Tibial nerve (tissue), 4 donors: ENCODE measurements at places on chromosomes 16 and 17.
A peak's percentile ranks its signal among the peaks of the same experiment; 100 is the strongest.

DNA sequence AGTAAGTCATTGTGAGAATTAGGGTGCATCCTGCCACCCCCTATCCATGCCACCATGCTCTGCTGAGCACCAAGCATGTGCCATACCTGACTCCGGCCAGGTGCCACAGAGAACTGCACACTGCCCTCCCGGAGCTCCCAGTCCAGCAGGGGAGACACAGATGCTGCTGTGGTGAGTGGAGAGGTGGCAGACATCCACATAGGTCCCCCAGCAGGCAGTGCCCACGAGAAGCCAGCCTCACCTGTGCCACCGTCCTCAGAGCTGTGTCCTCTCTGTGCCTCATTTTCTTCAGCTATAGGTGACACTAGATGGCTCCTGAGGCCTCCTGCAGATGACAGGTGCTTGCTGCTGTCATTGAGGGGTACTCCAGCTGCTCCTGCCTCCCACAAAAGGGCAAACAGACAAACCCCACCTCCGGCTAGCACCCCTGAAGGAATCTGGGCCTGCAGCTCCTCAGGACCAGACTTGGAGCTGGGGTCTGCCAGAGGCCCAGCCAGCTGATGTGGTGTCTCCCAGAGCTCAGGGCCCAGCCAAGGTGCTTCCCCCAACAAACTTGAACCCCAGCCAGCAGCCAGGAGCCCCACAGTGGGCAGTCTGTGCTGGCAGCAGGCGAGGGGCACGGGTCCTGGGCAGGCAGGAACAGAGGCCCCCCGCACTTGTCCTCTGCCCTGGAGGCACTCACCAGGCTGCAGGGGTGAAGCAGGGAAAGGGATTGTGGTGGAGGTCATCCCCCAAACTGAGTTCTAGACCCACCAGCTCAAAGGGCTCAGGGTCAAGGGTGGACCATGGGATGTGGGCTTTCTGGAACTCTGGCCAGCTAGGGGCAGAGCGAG, 17.1 kb downstream of the FOXJ1 start:
- H3K36me3 ChIP-seq: no peaks in the 10 kb centered on the region
- no peak overlapping the region for H3K4me3 ChIP-seq
- DNase-seq: no peak
- no peaks in the 10 kb centered on the region for H3K27me3 ChIP-seq
- peaks cover 9% of the 10 kb centered on the region for H3K4me1 ChIP-seq

- H3K27ac ChIP-seq: no peak overlapping the region
- no peaks in the 10 kb centered on the region for H3K4me1 ChIP-seq
- no peaks in the 10 kb centered on the region for H3K36me3 ChIP-seq
- no peaks in the 10 kb centered on the region for H3K27me3 ChIP-seq
- no peak for DNase-seq
- no peak overlapping the region for H3K4me3 ChIP-seq
These were observed 560.7 kb upstream of the RBFOX1 start for GRCh38 chr16:6771956-6772355.

DNA sequence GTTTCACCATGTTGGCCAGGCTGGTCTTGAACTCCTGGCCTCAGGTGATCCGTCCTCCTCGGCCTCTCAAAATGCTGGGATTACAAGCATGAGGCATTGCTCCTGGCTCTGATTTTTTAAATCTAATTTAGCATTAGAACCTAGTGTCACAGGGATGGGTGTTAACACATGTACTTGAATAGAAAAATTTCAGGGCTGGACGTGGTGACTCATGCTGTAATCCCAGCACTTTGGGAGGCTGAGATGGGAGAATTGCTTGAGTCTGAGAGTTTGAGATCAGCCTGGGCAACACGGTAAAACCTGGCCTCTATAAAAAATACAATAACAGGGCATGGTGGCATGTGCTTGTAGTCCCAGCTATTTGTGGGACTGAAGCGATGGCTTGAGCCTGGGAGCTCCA, 6.0 kb upstream of the RNF135 start:
- H3K27ac ChIP-seq: no peak overlapping the region
- DNase-seq: no peak
- no peaks in the 10 kb centered on the region for H3K36me3 ChIP-seq
- H3K27me3 ChIP-seq: no peaks in the 10 kb centered on the region
- no peaks in the 10 kb centered on the region for H3K4me1 ChIP-seq

DNA sequence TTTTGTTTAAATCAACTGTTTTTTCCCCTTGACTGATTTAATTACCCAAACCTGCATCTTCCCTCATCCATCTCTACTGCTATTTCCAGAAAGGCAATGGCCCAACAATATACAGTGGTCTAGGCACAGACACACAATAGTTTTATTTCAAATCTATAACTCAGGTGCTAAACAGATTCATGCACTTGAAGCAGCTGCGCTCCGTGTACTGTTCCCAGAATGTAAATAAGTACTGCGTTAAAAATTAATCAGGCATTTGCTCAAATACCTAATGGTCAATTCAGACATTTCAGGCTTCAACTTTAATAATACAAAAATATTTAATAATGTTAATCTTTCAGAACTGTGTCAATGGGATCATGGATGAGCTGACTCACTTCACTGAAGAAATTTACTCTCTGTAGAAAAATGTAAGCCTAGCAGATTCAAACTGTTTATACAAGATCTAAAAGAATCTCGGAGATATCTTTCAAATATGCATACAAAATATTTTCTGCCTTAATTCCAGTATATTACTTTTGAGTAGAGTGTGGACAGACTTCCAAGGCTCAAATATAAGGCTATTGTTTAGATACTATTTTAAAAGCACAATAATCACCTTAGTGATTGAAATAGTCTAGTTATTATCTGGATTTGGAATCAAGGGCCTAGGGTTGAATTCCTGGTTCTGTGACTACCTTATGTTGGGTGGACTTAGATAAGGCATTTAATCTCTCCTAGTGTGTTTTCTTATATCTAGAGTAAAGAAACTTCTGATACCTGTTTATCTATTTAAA, 97.4 kb upstream of the PSMD7 start:
- no peak for DNase-seq
- H3K27ac ChIP-seq: no peak overlapping the region
- no peaks in the 10 kb centered on the region for H3K36me3 ChIP-seq
- H3K4me3 ChIP-seq: no peak overlapping the region
- H3K4me1 ChIP-seq: no peaks in the 10 kb centered on the region

DNA sequence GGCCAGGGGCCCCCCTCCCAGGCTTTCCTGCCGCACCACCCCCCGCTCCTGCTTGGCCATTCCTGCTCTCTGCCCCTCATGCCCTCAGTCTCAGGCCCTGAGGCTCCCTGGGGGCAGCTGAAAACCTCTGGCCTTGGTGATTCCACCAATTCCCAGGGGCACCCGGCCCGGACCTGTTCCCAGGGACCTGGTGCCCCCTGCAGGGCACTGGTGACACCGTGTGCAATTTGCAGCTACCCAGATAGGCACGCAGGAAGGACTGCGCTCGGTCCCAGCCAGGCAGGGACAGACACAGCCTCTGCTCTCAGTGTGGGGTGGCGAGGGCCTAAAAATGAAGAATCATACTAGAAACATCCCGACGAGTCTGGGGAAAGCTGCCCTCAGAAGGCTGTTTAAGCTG, 13.4 kb downstream of the WFDC1 start:
- H3K36me3 ChIP-seq: no peaks in the 10 kb centered on the region
- H3K27me3 ChIP-seq: no peaks in the 10 kb centered on the region

DNA sequence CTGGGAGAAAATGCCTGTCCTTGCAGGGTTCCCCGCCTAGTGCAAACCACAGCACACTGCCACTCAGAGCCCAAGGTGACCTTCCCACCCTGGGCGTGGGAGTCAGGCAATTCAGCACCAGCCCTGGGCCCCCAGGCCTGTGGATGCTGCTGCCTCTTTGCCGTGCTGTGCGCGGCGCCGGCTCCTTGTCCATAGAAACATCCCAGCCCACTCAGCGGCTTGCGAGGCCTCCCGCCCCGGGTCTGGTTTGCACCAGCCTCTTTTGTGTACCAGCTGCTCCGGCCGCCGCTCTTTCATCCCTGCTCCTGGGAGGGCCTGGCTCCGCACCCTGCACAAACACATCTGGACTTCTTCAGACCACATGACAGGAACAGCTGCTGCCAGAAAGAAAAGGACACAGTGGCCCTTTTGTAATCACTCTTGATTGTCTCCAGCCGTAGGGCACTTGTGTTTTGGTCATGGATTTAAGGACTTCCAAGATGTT, 75.4 kb upstream of the SDK2 start:
- H3K27ac ChIP-seq: no peak overlapping the region
- H3K27me3 ChIP-seq: no peaks in the 10 kb centered on the region
- H3K36me3 ChIP-seq: no peaks in the 10 kb centered on the region
- DNase-seq: peak; percentile 61
- H3K4me1 ChIP-seq: peaks cover 10% of the 10 kb centered on the region

GRCh38 chr17:48148029-48148770, 40.6 kb downstream of the SNX11 start:
- no peak overlapping the region for H3K27ac ChIP-seq
- H3K4me3 ChIP-seq: no peak overlapping the region
- H3K36me3 ChIP-seq: no peaks in the 10 kb centered on the region
- no peaks in the 10 kb centered on the region for H3K27me3 ChIP-seq
- DNase-seq: no peak

DNA sequence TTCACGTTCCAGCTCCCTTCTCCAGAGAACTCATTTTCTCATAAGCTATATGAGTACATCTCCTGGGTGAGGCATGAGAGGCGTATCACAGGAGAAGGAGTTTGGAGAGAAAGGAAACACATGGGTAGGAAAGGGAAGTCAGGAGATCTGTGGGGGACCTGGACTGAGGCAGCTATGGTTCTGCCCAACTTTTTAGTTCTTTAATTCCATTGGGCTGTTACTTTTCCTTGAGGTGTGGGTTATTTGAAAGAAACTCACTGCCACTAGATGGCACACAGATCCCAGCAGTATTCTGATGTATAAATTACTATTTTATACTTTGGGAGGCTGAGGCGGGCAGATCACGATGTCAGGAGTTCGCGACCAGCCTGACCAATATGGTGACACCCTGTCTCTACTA, 63.6 kb downstream of the NUP93 start:
- no peak overlapping the region for H3K27ac ChIP-seq
- no peaks in the 10 kb centered on the region for H3K27me3 ChIP-seq
- H3K4me3 ChIP-seq: no peak overlapping the region
- no peak for DNase-seq
- no peaks in the 10 kb centered on the region for H3K4me1 ChIP-seq

DNA sequence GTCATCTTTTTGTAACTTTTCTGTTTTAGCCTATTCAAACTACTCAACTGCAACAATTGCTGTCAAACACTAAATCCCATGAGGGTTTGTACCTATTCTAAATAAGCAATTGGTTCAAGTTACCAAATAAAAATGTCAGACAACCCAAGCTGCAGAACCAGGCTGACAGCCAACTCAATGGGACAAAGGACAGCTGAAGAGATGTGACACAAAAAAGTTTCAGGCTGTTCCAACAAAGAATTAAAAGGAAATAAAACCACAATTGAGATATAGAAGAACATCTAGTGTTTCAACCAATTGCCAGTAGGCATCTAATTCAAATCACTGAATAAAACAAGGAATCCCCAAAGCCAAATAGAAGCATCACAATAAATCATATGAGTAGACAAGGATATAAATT, 49.3 kb downstream of the GRB7 start:
- no peaks in the 10 kb centered on the region for H3K4me1 ChIP-seq
- H3K27ac ChIP-seq: no peak overlapping the region
- H3K36me3 ChIP-seq: no peaks in the 10 kb centered on the region
- DNase-seq: no peak
- no peak overlapping the region for H3K4me3 ChIP-seq
- H3K27me3 ChIP-seq: peaks cover 47% of the 10 kb centered on the region

GRCh38 chr16:89775223-89775622, 41.2 kb downstream of the FANCA start:
- no peak for DNase-seq
- no peaks in the 10 kb centered on the region for H3K27me3 ChIP-seq
- H3K27ac ChIP-seq: no peak overlapping the region
- no peak overlapping the region for H3K4me3 ChIP-seq
- no peaks in the 10 kb centered on the region for H3K4me1 ChIP-seq
- H3K36me3 ChIP-seq: no peaks in the 10 kb centered on the region

GRCh38 chr16:17452922-17453321, 17.8 kb downstream of the XYLT1 start:
- H3K4me3 ChIP-seq: no peak overlapping the region
- DNase-seq: no peak
- H3K27me3 ChIP-seq: no peaks in the 10 kb centered on the region
- no peak overlapping the region for H3K27ac ChIP-seq
- no peaks in the 10 kb centered on the region for H3K4me1 ChIP-seq
- no peaks in the 10 kb centered on the region for H3K36me3 ChIP-seq

DNA sequence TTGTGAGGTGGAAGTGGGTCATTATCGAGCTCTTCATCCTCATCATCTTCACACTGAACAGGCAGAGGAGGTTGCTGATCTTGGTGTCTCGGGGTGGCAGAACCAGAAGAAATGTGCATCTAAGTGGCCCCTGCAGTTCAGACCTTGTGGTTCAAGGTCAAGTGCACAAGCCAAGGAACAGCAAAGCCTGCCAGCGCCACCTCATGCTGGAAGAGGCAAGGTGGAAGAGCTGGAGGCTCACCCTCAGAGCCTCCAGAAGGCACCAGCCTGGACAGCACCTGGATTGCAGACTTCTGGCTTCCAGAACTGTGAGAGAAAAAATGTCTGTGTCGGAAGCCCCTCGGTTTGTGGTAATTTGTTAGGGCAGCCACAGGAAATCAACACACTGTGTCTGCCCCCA, 32.7 kb downstream of the IFT140 start:
- no peaks in the 10 kb centered on the region for H3K4me1 ChIP-seq
- no peak for DNase-seq
- H3K27ac ChIP-seq: no peak overlapping the region
- no peaks in the 10 kb centered on the region for H3K27me3 ChIP-seq
- H3K4me3 ChIP-seq: no peak overlapping the region

DNA sequence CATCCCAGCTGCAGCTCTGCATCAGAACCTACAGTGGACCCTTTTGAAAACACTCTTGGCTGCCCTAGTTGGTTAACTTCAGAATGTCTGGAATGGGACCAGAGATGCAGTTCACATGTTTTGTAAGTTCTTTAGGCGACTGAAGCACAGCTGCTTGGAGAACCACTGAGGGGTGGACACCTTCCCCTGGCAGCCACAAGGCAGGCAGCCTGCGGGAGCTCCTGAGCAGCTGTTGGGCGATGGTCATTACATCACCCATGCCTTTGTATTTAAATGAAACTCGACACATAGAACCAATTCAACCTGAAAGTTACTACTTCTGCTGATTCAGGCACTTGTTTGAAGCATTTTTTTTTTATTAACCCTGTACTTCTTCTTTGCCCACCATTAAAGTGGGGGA, 151.5 kb downstream of the LGALS9B start:
- no peak for DNase-seq
- H3K36me3 ChIP-seq: no peaks in the 10 kb centered on the region
- no peaks in the 10 kb centered on the region for H3K4me1 ChIP-seq
- H3K27ac ChIP-seq: no peak overlapping the region
- H3K27me3 ChIP-seq: no peaks in the 10 kb centered on the region
- no peak overlapping the region for H3K4me3 ChIP-seq
